Hair follicle dermal papilla cell (primary cell): ENCODE measurements at places on chromosomes 2 and 18. TPM values are rescaled to one million over a fixed set of nuclear protein-coding genes. Genes with fewer than 3 reads are reported as not detected.

VAMP5 gene
- 32.5 and 59.5 TPM in 2 replicates for total RNA-seq

UGT1A4 gene
- total RNA-seq, result not detected in 2 replicates

TACR1 gene
- total RNA-seq, result 0.12 and 0.49 TPM in 2 replicates

ANKRD62 gene
- not detected in 2 replicates for total RNA-seq

TMEM169 gene
- total RNA-seq, result 0.97 and 1.8 TPM in 2 replicates

MATN3 gene
- 2.2 and 2.3 TPM in 2 replicates for total RNA-seq

DLX1 gene
- total RNA-seq, result 0.49 and 2.9 TPM in 2 replicates

SNORC gene
- 1.3 and 1.5 TPM in 2 replicates for total RNA-seq

OTOS gene
- total RNA-seq, result not detected in 2 replicates

NR4A2 gene
- 0.49 TPM in 2 replicates for total RNA-seq

POTEC gene
- under 0.01 TPM in 1 of 2 replicates, not detected in the other for total RNA-seq
